Body of pancreas (tissue), 4 donors: ENCODE measurements at places on chromosomes 2 and 18. TPM values are rescaled to one million over a fixed set of nuclear protein-coding genes. Genes with fewer than 3 reads are reported as not detected.

DNA sequence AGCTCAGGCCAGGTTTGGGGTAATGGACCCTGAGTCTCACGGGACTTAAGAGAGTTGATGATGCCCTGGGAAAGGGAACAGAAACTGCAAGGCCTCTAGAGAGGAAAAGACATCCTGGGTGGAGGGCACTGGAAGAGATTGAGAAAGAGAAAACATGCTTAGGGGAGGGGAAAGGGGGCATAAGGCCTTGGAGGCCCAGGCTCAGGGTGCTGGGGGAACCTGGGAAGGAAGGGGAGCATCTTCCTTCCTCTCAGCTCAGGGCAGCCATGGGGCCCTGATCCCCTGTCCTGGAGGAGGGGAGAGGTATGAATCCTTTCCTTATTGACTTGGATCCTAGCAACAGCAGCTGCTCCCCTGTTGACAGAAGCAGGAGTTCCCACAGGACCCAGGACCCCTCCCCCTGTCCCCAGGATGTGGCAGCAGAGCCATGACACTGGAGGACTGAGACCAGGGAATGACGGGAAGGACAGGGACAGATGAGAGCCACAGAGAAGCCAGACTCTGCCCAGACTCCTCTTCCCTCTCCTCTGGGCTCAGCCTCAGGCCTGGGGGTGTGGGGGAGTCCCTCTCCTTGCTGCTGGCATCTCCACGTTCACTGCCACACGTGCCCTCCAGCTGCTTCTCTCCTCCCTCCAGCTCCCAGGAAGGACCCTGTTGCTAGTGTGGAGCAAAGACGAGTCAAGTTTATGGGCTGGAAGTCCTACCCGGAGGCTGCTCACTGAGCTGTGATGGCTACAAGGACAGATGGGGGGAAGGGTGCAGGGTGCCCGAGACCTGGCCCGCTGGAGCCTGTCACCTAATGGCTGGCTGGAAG, 815 bp downstream of the GPBAR1 start:
- H3K27me3 ChIP-seq: no peaks in the 10 kb centered on the region
- H3K27ac ChIP-seq: peak overlapping the region; percentile 59
- peaks cover 11% of the 10 kb centered on the region for H3K36me3 ChIP-seq
- DNase-seq: no peak
- H3K4me3 ChIP-seq: no peak overlapping the region
- peaks cover 49% of the 10 kb centered on the region for H3K4me1 ChIP-seq

DNA sequence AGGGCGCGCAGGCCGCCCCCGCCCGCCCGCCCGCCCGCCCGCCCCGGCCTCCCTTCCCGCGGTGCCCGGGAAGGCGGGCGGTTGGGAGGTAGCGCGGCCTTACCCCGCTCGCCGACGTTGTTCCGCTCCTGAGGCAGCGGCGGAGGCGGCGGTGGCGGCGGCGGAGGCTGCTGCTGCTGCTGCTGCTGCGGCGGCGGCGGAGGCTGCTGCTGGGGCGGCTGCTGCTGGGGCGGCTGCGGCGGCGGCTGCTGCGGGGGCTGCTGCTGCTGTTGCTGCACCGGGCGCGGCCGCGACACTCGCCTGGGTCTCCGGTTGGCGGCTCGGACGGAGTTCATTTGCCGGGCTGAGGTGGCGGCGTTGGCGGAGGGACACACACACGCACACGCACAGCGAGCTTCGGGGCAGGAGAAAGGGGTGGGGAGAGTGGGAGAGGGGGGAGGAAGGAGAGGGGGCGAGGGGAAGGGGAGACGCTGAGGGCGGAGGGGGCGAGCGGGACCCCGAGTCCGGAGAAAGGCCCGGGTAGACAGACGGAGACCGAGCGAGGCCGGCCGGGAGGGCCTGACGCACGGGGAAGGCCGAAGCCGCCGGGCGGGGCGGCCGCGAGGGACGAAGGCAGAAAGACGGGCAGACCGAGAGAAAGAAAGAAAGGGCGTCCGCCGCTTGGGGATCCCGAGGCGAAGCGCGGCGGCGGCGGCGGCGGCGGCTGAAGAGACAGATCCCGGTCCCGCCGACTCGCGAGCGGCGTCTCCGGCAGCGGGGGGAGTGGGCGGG, 727 bp downstream of the FBXO11 start:
- peak overlapping the region; percentile 87 for H3K27ac ChIP-seq
- DNase-seq: peak; percentile 61
- H3K4me1 ChIP-seq: peaks cover 27% of the 10 kb centered on the region
- peak overlapping the region; percentile 54 for H3K4me3 ChIP-seq

GRCh38 chr18:12421732-12422131, 14.0 kb downstream of the PRELID3A start:
- no peaks in the 10 kb centered on the region for H3K4me1 ChIP-seq
- no peak for DNase-seq
- H3K27ac ChIP-seq: no peak overlapping the region
- no peaks in the 10 kb centered on the region for H3K36me3 ChIP-seq
- no peak overlapping the region for H3K4me3 ChIP-seq
- no peaks in the 10 kb centered on the region for H3K27me3 ChIP-seq

DNA sequence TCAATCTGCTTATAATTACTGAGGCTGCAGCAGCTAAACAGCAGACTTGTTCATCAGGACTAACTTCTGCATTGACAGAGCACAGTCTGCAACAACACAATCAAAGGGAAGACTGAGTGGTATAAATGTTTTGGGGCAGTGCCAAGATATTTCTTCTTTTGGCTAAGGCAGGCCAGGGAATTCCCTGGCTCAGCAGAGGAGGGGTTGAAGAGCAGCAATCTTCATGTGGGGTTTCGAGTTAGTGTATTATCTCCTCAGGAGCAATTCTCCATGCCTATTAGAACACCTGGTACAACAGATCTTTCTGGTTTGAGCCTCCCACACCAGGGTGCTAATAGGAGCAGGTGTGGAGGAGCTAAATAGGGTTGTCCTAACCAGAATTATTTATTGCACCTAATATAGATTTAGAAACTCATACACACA, 103.0 kb upstream of the STK17B start:
- H3K27ac ChIP-seq: no peak overlapping the region
- no peak for DNase-seq
- no peak overlapping the region for H3K4me3 ChIP-seq
- no peaks in the 10 kb centered on the region for H3K27me3 ChIP-seq
- H3K4me1 ChIP-seq: peaks cover 12% of the 10 kb centered on the region

DNA sequence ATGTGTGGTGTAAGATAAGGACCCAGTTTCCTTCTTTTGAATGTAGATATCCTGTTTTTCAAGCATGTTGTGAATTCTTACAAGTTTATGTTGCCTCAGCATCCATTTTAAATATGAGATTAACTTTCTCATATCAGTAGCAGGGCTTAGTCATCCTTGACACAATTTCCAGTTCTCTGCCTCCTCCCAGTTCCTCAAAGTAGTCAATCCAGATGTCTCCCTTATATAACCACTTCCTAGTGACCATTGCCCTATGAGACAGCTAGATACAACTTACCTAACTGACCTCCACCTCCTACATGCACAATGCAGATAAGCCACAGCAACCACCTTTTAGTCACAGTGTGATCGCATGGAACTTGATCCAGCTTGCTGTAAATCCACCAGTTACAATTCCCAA, 269.2 kb upstream of the ZNF521 start:
- H3K4me1 ChIP-seq: no peaks in the 10 kb centered on the region
- DNase-seq: no peak
- H3K27ac ChIP-seq: no peak overlapping the region

The ZSWIM2 gene
- not detected for total RNA-seq

DNA sequence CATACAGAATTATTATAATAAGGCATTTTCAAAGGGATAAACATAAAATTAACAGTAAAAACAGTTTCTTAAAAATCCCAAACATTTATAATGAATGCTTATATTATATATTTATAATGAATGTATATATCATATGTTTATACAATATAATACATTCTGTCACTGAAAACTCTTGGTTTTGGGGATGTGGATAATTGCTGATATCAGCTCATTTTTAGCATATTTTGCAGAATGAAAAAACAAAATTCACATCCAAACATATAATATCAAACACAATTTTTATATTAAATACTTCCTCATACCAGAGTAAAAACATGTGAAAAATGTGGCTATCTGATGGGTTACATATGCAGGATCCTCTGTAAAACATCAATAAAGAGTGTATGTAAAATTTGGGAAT, 202.7 kb upstream of the KLHL14 start:
- H3K4me1 ChIP-seq: no peaks in the 10 kb centered on the region
- no peak overlapping the region for H3K4me3 ChIP-seq
- no peak for DNase-seq
- no peak overlapping the region for H3K27ac ChIP-seq
